ENCODE measurements at places on chromosomes 6 and 20. TPM values are rescaled to one million over a fixed set of nuclear protein-coding genes. Genes with fewer than 3 reads are reported as not detected.

Gene MLN
- not detected for total RNA-seq

Gene MYLK4
- total RNA-seq: not detected

Gene C6orf141
- 14.0 TPM for total RNA-seq

Gene PRR18
- total RNA-seq: not detected

Gene DOK5
- total RNA-seq: not detected

Data from airway epithelial cell (primary cell).